CD4-positive, alpha-beta T cell treated with Interleukin-2 at 100 ng/mL for 4 hours (primary cell): ENCODE measurements at places on chromosomes 2 and 18.

DNA sequence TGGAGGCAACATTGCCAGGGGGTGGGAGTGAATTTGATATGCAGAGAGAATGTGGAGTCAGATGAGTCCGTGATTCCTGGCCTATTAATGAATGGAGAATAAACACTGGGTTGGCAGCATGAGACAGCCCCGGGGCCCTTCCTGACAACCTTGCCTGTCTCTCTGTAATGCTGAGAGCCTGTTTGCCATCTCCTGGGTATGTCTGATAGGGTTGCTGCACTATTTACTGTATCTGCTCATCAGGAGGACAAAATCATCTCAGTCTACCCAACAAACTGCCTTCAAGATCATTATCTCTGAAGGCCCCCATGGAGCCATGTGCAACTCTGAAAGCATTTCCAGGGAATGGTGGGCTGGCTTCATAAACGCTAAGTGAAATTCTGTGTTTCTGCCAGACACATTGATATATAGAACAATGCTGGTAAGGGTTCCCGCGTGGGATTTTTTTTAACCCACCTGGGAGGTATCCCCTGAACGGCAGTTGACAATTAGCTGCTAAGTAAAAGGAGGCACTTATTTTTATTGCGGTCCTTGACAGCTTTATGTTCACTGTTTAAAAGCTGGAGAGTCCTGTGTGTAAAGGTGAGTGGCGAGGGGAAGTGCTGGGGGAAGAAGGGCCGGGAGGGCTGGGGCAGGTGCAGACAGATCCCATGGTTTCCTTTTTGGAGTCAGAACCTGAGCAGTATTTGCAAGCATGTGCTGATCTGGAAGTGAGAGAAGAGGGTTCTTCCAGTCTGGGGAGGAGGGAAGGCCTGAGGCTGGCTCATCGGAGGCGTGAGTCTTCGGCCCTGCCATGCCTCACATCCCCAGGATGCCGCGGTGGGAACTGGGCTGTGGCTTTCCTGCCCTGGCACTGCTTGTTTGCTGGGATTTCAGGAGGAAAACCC, 64.8 kb downstream of the ARHGAP25 start:
- DNase-seq = no peak

- DNase-seq = no peak
Measured at GRCh38 chr2:200377355-200378336, 71.2 kb downstream of the SPATS2L start.

DNA sequence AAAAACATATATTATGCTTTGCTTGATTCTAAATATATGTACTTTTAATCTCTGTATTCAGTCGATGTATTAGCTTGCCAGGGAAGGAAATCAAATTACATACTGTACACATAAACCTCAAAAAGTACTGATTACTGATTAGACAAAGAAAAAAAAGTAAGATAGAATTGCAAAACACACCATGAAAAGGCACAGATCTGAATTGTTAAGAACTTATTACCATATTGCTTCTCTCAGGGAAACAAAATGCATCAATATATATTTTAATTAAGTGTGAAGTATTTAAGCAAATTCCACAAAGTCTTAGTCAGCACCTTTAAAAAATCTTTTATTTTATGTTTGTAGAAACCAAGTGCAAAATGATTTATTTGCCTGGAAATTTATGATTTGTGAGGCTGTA, 309.3 kb downstream of the RNF144A start:
- DNase-seq = no peak

DNA sequence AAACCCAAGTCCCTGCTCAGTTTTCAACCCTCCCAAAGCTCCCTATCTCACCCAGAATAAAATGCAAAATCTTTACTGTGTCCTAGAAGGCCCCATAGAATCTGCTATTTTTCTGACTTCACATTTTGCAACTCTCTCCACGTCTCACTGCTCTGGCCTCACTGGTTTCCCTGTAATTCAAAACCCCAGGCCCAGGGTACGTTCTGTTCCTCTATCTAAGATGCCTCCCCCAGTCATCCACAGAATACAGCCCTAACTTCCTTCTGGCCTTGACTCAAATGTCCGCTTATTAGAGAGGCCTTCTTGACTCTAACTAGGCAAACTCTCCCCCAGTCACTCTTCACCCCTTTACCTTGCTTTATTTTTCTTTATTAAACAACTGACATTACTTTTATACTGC, 42.0 kb downstream of the FAM161A start:
- DNase-seq = no peak

GRCh38 chr2:164917296-164917903, 37.9 kb downstream of the SLC38A11 start:
- no peak for DNase-seq
